NCI-H82 (cell line): ENCODE measurements at places on chromosomes 11 and 22.
A peak's percentile ranks its signal among the peaks of the same experiment; 100 is the strongest.

DNA sequence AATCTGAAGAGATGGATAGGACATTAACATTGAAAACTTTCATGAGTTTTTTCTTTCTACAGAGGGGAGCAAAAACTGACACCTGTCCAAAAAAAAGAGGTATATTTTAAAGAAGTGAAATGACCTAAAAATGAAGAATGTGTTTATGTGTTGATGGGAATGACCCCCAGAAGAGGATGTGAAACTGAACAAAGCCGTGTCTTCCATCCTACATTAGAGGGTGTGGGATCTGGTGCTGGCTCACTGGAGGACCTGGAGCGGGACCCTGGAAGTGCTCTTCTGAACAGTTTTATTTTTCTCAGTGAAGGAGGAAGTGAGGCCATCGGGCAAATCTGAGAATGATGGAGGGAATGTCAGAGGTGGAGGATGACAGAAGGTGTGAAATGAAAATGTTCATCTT is 470.1 kb downstream of the NTM start:
- DNase-seq, result no peak

DNA sequence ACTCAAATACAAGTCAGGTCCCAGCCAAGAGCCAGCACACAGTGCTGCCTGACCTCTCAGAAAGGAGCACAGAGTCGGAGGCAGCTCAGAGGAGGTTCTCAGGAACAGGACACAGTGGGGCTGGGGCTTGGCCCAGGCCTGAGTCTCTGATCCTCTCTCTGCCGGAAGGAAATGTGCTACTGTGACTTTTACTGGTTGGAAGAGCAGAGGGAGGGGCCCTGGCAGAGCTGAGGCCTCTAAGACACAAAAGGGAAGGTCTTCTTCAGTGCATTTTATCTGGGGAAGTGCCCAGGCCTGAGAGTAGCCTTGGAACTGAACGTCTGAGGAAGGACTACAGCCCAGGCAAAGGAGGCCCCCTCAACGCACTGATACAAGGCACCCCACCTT is 16.2 kb upstream of the CASTOR1 start:
- no peak for DNase-seq

DNA sequence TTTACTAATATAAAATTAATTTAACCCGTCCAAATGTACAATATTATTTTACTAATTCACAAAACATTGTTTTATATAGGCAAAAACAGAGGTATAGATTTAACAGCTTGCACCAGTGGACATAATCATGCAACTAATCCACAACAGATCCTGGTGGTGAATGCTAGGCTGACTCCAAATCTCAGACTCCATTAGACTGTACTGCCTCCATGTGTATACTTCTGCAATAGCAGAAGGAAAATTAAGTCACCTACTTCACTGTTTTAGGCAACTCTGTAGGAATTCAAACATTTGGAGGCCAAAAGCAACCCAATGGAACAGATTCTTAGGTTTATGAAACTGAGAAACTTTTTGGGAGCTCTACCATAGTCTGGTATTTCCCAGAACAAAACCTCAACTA is 30.0 kb upstream of the RAB39A start:
- DNase-seq, result peak; percentile 68

- DNase-seq, result no peak
Measured at GRCh38 chr11:1694846-1695547, 2.0 kb upstream of the KRTAP5-6 start.

GRCh38 chr11:118939404-118939915 is 13.7 kb upstream of the BCL9L start:
- no peak for DNase-seq

GRCh38 chr11:114036147-114036811 is 23.2 kb upstream of the ZBTB16 start:
- DNase-seq, result peak; percentile 64

DNA sequence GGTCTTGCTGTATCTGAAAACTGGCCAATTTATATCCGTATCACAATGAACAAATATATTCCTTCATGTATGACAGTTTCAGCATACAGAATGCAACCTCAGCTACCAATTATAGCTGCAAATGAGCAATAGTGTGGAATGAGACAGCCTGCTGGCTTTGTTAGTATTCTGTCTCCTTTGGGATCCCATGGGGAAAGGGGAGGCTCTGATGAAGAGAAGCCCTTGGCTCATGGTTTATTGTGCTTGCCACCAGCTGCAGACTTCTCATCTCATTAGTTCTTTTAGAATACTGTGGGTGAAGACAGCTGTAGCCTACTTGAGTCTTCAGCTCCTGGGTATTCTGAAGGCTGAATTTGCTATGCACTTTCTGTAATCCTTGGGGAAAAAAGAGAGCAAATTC is 42.4 kb downstream of the PITPNB start:
- DNase-seq, result peak; percentile 69

DNA sequence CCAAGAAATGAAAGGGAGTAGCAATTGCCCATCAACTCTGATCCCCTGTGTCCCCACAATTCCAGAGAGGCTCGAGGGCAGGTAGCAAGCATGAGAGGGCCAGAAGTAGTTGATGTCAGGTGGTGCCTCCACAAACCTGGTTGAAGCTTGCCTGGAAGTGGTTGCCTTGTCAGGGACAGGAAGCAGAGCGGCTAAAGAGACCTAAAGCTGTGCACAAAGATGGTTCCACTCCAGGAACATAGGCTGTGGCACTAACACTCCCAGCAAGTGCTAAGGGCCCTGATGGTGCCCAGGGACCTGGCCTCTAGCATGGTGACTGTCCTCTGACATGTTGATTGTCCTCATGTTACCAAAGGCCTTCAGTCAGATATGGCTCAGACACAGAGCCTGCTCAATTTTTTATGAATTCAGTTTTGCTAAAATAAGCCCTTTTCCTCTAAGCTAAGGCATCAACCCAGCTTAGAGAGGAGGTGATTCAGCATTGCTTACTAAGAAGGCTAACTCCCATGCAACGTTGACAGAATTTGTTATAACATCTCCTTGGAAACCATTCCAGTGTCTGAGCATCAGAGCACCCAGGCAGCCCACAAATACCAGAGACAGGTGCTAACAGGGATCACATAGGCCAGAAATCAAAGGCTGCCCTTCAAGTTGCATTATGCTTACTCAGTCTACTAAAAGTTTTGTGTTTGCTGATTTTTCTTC is 196.3 kb upstream of the ARHGAP20 start:
- peak; percentile 62 for DNase-seq

- no peak for DNase-seq
Measured at GRCh38 chr11:86999859-87000753, 37.6 kb upstream of the TMEM135 start.

DNA sequence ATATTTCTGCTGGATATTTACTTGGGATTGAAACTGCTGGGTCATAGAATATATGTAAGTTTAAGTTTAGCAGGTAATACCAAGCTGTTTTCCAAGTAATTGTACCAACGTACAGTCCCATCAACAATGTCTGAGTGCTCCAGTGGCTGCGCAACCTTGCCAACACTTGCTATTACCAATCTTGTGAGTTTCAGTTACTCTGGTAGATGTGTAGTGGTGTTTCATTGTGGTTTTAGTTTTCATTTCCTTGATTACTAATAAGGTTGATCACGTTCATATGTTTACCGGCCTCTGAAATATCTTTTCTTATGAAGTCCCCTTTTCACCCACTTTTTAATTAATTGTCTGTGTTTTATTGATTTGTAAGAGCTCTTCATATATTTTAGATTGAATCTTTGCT is 370.6 kb upstream of the CADM1 start:
- no peak for DNase-seq

GRCh38 chr11:12569499-12570425 is 104.5 kb upstream of the TEAD1 start:
- DNase-seq, result no peak

DNA sequence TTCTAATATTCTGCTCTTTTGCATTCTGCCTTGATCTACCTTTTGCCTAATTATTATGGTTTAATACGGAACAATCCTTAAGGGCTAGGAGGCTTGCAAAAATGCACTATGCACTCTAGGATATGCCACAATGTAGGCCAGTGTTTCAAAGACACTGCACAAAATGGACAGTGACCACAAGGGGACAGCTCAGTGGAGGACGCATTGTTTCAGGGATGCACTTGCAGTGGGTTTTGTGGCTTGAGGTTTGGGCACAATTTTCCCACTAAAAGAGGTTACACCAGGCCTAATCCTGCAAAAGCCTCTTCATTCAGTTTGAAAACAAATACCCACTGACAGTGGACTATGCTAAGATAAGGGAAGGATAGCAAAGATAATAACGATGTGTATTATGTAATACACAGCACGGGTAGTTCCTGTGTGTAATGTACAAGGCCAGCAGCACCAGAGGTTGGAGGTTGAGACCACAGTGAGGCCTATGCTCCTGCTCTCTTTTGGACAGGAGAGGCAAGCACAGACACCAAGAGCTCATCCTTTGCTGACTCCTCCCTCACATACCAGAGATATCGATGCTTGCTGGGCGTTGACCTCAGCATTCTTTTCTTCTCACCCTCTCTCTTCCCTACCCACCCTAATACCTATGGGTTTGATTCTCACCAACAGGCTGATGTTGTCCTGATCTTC is 12.7 kb downstream of the MAP6 start:
- no peak for DNase-seq

GRCh38 chr11:120139316-120140069 is 1.6 kb upstream of the TRIM29 start:
- peak; percentile 7 for DNase-seq

DNA sequence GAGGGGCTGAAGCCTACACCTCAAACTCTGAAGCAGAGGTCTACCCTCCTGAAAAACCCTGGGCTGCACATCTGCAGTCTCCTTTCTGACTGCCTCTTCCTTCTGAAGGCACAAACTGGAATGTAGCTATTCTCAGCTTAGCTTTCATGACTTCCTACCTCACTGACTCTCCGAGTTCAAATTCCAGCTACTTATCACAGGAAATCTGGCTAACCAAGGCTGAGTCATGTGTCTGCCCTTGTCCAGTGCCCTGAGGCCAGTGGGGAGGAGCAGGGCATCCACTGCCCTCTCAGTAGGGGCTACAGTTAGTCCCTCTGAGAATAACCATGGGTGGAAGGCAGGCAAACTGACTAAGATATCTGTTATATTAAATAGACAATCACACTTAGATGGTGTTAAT is 29.2 kb downstream of the PDGFD start:
- DNase-seq, result no peak

GRCh38 chr11:117950301-117950700 is 21.1 kb upstream of the TMPRSS13 start:
- DNase-seq, result peak; percentile 6

DNA sequence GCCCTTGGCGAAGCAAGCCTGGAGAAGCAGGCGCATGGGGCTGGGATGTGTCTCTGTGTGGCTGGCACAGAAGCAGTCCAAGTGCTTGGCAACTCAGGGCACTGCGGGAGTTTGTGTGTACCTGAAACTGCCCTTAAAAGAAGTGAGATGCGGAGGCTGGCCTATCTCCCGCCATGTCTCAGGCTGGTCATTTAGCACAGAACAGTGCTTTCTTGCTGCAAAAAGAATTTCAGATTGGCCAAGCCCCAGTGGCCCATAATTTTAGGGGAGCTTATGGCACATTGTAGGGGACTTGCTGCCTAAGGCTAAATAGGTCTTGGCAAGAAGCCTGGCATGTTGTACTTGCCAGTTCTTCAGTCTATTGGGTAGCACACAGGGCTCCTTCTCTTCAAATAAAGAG is 16.4 kb downstream of the EHF start:
- no peak for DNase-seq

DNA sequence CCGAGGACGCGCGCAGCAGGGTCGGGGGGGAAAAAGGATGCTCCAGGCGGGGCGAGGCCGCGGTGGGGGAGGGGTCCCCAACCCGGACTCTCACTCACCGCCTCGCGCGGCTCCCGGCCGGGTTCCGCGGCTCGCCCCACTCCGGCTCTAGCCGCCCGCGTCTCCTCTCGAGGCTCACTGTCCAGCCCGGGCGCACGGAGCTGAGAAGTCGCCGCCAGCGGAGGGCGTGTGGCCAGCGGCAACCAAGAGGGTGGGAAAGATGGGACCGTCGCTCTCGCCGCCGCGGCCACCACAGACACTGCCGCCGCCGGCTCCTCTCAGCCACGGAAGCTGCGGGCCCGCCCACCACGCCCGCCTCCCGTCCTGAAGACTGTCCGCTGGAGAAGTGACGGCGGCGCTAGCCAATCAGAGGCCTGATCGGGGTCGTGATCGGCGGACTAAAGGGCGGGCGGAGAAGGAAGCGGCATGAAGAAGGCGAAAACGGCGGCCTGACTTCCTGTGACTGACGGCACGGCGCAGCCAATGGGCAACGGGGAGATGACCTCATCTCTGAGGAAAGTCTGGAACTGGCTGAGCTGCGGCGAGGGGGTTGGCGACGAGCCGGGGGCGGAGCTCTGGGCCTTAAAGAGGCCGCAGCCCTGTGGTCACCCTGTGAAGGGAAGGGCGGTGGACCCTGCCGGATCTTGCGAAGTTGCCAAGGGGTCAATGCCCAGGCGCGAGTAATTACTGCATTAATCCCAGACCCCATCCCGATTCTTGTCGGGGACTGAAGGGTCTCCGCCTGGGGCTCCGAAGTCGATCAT is at the start of gene MRTFA:
TSS of gene MRTFA (minus strand) at position 340 of the 803 bp plus-strand sequence.
- peak; percentile 99 for DNase-seq

GRCh38 chr11:101436511-101437142 is 147.2 kb downstream of the TRPC6 start:
- peak; percentile 60 for DNase-seq

GRCh38 chr22:39946503-39947219 is 13.5 kb upstream of the TMA7B start:
- no peak for DNase-seq

DNA sequence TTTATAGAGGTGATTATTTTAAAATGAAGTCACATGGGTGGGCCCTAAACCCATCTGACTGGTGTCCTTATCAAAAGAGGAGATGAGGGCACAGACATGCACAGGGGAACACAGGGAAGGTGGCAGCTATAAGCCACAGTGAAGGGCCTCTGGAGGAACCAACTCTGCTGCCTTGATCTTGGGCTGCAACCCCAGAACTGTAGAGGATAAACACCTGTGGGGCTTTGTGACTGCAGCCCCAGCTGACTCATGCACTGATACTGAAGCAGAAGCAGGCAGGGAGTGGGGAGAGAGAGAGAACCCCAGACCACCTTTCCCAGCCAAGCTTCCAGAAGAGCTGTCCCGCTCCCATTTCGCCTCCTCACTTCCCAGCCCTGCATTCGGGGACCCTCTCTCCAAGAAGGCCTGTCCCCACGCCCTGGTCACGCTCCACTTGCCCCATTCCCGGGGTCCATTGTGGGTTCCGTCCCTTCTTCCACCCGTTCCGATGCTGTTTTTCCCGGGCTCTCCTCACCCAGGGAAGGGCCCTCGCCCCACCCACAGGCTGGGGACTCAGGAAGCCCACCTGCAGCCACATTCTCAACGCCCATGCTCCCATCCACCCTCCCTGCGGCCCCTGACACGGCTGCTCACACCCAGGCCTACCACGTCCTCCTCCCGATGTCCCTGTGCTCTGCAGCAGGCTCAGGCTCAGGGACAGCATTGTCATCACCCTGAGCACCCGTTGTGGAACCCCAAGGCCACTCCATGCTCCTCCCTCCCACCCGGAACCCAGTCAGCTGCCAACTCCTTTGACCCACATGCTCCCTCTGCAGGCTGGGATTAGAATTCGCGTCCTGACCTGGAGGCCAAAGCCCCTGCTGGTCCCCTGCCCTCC is 90.8 kb upstream of the SHANK2 start:
- DNase-seq, result peak; percentile 62

GRCh38 chr11:80104191-80104590 is 663.4 kb upstream of the TENM4 start:
- no peak for DNase-seq
